ENCODE measurements at places on chromosomes 13 and 19.

GRCh38 chr13:100128373-100128772 is 39.5 kb downstream of the PCCA start:
- DNase-seq, result no peak

- no peak for DNase-seq
These were observed 121.8 kb upstream of the VSTM2B start for GRCh38 chr19:29404015-29404414.

DNA sequence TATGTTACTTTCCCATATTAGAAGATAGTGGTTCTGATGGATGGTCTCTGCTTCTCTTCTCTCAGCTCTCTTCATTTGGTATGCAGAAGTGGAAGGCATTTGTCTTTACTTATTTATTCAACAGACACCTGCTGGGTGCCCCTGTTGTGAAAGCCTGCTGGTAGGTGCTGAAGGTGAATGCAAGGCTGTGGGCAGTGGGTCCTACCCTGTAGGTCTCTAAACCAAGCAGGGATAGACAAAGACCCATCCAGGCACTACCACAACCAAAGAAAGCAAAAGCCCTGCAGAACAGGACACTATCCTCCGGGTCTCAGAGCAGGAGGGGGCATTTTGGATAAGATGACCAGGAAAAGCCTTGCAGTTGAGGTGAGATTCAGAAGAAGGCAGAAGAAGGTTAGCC is 106.1 kb downstream of the STARD13 start:
- no peak for DNase-seq

- no peak for DNase-seq
These were observed 18.0 kb downstream of the CATSPERD start for GRCh38 chr19:5738423-5738822.

DNA sequence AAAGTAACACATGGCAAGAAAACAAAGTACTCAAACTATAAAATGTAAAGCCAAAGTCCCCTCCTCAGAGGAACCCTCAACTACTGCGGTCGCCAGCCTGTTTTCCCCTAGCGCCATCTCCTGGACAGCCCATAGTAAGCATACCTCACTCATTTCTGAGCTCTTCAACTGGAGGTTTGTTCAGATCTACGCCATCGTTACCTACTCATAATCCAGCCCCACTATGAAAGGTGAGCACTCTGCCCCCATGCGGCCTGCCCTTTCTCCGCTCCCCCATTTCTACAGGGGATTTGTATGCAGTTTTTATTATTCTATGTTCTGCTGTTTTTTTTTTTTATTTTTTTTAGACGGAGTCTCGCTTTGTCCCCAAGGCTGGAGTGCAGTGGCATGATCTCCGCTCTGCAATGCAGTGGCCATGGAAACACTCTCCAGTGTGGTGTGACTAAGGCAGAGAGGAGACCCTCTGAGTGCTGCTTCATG is 26.2 kb downstream of the OPA3 start:
- no peak for DNase-seq

GRCh38 chr13:106796280-106797047 is 228.5 kb upstream of the ARGLU1 start:
- DNase-seq, result no peak

DNA sequence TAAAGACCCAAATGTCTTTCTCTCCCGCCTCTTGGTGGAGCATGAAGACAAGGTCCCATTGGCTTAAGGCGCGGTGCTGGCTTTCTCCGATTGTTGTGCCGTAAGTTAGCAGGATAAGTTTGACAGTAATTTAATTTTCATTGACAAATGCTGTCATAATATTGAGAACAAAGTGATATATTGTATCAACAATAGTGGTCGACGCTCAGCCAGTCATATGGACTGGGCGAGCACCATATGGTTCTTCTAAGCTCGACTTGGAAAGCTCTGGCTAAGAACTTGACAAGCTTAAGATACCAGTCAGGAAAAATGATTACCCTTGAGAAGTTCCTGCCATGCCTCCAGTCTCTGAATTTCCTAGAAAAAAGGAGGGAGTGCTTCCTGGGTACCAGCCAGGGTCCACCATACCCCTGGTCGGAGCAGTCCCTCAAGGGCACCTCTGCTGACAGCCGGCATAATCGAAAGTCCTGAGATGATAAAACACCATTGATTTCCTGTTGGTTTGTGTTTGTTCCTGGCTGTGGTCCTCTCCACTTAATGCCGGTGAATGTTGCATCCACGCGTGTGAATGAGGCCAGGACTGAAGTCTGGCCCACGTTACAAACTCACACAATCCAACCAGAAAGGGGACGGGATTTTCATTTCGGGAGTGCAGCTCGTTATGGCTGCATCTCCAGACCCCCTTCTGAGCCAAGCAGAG is 262.1 kb downstream of the ZNF536 start:
- no peak for DNase-seq

- no peak for DNase-seq
These were observed 364.6 kb upstream of the SPRY2 start for GRCh38 chr13:80705371-80706163.

DNA sequence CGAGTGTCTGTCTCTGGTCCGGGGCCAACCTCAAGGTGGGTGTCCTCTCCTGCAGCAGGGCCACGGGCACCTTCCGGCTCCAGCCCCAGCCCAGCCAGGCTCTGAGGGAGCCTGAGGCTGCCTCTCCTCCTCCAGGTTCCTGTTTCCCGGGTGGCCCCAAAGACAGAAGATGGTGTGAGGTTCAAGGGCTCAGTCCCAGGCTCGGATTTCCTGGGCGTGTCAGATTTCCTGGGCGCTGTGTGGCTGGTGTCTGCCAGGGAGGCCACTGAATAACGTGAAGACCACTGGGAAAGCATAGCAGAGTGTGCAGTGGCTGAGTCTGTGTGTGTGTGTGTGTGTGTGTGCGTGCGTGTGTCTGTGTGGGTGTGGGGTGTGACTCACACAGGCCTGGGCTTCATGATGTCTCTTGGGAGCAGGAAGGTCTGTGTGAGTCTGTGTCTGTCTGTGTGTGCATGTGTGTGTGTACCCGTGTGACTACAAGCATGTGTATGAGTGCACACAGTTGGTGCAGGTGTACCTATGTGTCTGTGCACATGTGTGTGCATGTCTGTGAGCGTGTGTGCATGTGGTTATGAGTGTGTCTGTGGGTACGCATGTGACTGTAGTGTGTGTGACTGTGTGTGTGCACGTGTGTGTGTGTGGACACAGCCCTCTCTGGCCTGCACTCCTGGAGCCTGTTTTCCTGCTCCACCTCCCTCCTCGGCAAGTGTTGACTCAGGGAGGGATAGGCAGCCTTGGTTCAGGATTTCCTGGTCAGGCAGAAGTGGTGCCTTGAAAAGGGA is 28.3 kb downstream of the CEBPA start:
- no peak for DNase-seq

GRCh38 chr19:7911508-7912143 is 3.0 kb upstream of the TGFBR3L start:
- DNase-seq, result no peak

DNA sequence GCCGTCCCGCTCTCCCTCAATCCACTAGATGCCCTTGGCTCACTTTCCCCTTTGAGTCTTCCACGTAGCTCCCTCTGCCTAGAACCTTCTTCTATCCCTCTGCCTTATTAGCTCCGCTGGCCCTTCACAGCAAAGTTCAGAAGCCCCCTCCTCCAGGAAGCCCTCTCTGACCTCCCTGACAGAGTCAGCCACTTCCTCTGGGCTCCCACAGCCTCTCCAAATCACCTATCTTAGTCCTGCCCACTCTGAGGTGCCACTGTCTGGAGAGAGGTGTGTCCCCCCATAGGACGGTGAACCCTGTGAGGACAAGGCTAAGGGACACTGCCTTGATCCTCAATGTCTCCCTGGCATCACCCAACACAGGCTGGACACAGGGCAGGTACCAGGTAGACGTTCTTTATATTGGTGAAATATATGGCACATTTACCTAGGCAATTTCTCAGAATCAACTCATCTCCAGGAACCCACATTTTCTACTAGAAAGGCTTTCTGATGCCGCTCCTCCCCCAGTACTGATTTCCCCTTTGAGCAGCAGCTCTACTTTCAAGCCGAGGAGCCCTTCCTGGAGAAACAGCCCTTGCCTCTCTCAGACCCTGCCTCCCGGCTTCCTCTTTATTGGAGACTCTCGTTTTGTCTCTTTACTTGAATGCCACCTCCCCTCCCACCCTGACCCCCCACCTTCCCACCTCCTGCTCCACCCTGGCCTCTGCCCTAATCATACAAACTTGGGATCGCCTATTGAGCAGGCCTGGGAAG is 3.4 kb upstream of the TGFB1 start:
- no peak for DNase-seq

Data from cerebellum (tissue), 4 donors.